ENCODE measurements at places on chromosomes 3 and 15.

GRCh38 chr15:35751413-35752133 lies 205.6 kb upstream of the DPH6 start:
- peak; percentile 76 for DNase-seq

GRCh38 chr3:111246967-111247760 lies 175.5 kb downstream of the NECTIN3 start:
- DNase-seq, result no peak

DNA sequence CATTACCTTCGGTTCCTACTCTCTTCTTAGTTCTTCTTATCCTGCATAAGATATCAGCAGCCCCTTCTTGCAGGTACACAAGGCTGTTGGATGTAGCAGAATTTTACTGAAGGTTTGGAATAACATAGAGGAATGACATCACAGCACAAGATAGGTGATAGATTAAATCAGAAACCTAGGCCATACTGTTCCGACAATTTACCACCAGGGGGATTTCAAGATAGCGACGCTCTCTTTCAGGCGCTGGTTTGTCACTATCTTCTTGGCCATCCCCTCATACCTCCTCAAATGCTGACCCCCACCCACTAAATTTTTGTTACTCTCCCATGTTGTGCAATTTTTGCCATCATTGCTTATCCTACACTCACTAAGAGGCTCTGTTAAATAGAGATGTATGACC lies 3.5 kb downstream of the SIDT1 start:
- no peak for DNase-seq

DNA sequence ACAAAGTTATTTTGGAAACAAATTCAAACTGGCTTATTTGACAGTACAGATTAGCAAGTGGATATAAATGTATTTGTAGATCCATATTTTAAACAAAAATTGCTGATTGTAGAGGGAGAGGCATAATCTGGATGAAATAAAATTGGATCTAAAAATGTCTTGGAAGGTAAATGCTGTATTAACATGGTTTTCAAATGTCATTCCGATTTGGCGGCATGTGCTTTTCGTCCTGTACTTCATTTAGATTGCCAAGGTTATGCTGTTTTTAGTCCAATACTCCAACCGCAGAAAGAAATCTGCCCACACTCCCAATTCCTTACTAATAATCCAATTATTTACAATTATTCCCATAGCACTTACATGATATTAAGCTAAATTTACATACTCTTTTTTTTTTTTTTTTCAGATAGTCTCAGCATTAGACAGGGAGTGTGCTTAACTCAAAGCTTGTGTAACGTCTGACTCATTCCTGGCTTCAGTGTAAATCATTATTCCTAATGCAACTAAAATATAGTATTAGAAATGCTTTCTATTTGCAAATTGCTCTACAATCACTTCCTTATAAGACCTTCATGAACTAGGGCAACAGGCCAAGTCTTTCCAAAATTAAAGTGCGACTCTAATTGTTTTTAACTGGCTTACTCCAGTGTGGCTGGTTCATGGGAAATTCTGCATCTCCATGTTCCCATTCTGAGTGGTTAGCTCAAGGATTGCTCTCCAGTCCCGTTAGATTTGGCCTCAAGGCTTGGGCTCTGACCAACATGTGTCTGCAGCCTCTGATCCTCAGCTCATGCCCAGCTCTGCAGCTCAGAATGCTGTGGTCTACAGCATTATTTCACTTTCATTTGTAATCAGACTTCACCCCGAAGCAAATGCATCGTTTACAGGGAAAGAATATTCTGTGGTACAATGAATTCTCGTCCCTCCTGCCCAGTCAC lies 103.9 kb downstream of the FBN1 start:
- no peak for DNase-seq

- DNase-seq, result no peak
Measured at GRCh38 chr15:39777496-39777895, 5.1 kb downstream of the FSIP1 start.

- no peak for DNase-seq
Measured at GRCh38 chr3:123821920-123822319, 62.2 kb downstream of the MYLK start.

DNA sequence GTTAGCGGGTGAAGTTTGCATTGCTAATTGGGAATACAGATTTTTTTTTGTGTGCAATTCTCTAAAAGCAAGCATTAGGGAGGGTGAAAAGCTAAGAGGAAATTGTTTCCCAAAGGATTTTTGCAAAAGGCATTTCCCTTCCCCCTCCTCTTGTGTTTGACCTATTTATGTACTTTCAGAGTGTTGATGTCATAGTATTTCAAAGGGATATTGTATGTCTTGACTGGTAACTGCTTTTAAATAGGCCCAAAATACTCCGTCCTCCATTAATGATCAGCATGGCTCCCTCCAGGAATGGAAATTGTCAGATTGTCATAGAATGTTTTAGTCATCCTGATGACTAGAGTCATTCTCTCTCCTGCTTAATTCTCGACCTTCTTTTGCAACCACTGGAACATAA lies 32.4 kb downstream of the TRIM71 start:
- DNase-seq, result no peak
